ENCODE measurements at places on chromosomes 16 and 17.

DNA sequence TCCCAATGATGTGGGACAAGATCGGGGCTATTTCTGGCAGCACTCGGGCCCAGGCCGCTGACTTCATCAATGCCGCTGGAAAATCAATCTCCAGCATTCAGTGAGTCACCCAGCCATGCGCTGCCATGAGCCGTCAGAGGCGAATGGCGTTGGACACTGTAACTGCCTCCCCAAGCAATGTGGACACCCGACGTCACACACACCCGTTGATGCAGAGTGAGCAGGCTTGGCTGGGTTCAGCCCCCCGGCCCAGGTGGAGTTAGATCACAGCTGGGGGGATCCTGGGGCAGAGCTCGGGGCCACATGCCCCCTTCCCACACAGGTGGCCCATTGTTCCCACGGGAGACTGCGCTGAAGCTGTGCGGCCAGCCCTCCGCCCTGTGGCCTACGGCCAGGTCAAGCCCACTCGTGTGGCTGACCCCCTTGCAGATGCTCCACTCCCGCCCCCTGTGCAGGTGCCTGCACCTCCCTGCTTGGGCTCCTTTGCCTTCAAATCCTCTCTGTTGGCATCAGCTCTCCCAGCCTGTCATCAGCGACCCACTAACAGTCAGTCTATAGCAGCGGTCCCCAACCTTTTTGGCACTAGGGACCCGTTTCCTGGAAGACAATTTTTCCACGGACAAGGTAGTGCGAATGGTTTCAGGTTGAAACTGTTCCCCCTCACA is 89.9 kb downstream of the TBC1D16 start:
- no peak for DNase-seq

DNA sequence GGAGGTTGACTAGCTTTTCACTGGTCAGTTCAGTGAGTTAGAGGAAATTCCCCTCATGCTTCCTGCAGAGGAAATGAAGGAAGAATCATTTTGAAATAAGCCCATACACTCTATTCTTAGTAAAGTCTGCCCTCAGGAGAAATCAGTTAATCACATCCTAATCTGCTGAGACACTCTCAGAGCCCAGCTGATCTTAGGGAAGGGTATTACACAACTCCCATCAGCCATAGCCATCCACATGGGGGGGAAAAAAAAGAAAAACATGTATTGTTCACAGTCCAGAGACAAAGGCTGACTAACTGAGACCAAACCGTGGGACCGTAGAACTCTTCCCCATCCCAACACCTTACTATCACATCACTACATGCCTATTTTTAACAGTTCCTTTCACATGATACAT is 722.3 kb downstream of the CDH8 start:
- no peak for DNase-seq

DNA sequence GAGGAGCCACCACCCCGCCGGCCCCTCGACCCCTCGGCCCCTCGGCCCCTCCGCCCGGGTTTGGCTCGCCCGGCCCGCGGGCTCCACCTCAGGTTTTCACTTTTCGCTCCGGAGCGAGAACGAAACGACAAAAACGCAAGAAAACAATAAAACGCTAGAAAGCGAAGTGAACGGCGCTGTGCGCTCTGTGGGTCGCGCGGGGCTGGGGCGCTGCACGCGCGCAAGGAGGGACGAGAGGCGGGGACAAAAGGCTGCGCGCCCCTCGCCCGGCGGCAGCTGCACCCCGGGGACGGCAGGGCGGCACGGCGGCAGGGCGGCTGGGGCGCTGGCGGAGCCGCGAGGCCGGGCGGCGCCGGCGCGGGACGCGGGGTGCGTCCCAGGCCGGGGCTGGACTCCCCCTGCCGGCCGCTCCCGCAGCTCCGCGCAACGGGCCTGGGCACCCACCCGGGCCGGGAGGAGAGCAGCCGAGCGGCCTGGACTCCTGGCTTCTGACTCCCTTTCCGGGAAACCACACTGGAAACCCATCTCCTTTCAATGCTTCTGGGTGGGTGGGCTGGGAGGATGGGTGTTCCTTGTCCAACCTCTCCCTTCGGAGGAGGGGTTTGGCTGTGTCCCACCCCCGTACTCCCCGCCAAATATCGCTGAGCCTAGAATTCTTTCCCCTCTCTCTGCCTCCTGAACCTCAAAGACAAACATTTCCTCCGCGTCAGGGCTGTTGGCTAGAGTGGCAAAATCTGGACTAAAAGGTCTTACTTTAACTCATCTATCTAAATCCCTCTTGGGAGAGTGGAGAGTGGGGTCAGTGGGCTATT is 9.9 kb downstream of the TBX2 start:
- DNase-seq: peak; percentile 69

DNA sequence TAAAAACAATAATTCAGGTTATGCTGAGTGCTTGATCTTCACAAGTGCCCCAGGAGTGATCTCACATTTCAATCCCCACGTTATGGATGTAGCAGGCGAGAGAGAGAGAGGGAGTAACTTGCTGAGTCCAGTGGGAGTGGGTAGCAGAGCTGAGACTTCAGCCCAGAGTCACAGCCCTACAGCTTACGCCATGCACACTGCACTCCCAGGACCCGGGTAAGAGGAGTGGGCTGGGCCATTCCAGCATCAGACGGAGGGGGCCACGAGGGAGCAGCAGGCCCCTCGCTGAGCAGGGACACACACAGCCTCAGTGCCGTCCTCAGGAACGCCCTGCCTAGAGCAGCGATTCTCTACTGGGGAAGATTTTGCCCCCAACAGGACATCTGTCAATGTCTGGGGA is 9.8 kb upstream of the KIF19 start:
- no peak for DNase-seq

Data from germinal center (tissue), 1 donor.